ENCODE measurements at places on chromosomes 5 and 9.

DNA sequence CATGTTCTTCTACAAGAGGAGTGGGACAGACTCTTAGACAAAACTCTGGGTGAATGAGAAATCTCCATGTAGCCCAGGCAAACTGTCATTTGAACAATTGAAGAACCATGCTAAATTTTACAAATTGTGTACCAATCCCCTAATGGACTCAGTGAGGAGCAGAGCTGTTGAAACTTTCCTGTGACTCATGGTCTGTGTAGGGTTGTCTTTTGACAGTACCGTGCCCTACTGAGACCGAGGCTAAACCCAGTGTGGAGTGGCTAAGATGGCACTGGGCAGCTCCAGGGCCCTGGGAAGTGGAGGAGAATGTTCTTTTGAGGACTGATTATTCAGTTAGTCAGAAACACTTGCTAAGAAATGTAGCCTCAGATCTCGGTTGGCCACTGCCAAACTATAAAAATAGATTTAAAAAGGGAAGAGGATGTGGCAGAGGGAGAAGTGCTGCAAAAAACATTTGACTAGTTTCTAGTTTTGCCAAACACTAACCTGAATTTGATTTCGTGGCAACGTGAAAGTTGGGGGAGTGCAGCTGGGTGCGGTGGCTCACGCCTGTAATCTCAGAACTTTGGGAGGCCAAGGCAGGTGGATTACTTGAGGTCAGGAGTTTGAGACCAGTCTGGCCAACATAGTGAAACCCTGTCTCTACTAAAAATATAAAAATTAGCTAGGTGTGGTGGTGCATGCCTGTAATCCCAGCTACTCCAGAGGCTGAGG is 24.7 kb downstream of the POU4F3 start:
- DNase-seq, result no peak

DNA sequence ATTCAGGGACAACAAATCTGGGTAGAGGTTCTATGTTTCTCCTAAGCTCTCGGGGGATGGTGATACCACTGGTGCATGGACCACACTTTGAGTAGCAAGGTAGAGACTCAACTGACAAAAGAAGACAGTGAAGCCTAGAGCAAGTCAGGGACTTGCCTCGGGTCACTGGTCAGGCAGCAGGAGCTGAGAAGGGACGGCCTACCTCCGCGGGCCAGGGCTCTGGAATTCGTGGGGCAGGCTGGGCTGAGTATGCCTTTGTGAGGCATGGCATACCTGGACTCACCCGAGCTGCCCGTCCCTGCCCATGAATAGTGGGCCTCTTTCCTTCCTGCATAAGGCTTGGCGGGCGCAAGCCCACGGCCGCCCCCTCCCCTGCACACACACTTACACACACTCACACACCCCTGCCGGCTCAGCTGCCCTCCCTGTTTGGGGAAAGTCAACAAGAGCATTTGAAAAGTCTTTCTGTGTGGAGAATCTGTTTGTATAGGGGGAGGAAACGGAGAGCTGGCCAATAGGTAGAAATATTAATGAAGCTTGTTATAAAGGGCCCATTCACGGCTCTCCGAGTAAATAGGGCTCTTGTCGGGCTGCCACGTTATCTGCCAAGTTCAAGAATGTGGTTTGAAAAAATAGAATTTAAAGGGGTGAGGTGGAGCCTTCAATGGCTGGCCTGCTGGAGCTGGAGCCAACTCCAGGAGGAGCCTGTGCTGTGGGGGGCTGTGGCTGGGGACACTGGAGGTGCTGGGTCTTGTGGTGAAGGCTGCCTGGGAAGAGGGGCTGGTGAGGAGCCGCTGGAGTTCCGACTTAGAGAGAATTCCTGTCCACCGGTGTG is 19.1 kb upstream of the KIF12 start:
- no peak for DNase-seq

GRCh38 chr9:77464661-77465060 is 183.5 kb downstream of the GNA14 start:
- DNase-seq, result peak; percentile 84

- peak; percentile 58 for DNase-seq
Measured at GRCh38 chr5:124963236-124963919, 216.9 kb upstream of the ZNF608 start.

DNA sequence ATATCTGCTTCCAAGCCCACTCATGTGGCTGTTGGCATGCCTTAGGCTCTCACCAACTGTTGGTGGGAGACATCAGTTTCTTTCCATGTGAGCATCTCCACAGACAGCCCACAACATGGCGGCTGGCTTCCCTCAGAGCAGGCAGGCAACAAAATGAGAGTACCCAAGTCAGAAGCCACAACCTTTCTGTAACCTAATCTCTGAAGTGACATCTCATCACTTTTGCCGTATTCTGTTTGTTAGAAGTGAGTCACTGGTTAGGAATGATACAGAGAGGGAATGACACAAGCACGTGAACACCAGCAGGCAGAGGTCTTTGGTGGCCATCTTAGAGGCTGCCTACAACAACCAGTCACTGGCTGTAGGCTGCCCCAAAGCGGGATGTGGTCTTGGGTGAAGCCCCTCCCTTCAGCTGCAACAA is 88.6 kb upstream of the RASGRF2 start:
- peak; percentile 48 for DNase-seq

DNA sequence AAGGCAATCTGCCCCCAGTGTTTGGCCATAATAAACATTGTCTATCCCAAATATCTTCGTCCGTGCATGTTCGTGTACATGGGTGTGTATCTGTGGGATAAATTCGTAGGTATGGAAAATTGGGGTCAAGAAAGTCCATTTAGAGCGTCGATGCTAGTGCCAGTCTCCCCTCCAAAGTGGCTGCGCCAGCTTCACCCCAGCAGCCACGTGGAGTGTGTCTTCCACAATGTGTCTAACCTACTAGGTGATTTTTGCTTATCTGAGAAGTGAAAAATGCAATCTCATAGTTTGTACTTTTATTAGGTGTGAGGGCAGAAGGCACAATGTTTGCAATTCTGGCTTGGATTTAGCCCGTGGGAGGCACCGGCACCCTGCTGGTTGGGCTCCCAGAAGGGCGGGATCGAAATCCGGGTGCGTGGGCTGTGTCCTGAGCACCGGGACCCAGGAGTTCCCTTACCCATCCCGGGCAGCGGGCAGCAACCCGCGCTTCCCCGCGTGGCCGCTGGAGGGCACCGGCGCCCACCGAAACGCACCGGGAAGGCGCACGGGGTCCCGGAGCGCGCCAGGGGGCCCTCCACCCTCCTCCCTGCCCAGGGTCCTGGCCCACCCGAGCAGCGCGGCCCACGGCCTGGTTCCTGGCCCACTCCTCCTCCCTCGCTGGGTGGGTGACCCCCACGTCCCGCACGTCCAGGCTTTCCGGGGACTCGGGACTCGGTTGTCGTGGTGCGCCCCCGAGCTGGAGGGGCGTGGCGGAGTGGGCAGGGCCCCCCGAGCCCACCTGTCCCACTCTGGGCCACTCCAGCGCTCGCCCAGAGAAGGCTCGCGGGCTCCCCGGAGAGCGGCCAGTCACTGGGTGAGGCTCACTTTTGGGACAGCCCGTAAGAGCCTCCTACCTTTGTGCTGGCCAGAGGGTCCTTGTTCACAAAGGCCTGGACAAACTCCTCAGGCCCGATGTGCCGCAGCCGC is 55.4 kb upstream of the RNF130 start:
- DNase-seq, result no peak

DNA sequence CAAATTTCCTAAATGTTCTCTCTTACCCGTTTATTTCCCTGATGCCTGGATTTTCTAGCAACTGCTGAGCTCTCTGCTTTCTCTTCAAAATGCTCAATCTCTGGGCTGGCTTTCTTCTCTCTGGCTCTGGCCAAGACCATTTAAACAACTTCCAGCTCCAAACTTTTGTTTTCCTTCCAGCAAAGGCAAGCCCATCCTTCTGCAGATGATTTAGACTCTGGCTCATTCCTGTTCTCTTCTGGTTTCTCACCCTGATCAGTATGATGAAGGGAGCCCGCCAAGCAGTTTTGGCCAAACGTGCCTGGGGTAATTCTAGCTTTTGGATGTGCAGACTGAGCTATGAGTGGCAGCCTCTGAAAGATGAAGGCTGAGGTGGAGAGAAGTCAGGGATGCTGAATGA is 78.1 kb downstream of the HSPA4 start:
- DNase-seq, result no peak

DNA sequence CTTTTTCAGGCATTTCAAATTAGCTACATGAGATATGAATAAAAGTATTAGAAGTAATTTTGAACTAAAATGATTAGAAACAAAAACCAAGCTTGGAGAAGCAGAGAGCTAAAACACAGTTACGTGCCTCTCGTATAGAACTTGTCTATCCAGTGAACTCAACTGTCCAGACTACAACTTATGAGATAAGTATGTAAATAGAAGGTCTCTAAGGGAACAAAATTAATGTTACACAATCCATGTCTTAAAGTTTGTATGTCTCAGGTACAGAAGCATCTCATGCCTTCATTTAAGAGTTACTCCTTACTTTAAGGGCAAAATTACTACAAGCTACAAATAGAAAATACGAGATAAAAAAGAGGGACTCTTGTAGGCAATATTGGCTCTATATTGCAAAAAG is 316.8 kb downstream of the CETN3 start:
- DNase-seq, result no peak

GRCh38 chr5:136056336-136056735 is 27.5 kb downstream of the TGFBI start:
- DNase-seq, result no peak

- DNase-seq, result no peak
Measured at GRCh38 chr9:105393576-105394344, 54.1 kb upstream of the FSD1L start.

DNA sequence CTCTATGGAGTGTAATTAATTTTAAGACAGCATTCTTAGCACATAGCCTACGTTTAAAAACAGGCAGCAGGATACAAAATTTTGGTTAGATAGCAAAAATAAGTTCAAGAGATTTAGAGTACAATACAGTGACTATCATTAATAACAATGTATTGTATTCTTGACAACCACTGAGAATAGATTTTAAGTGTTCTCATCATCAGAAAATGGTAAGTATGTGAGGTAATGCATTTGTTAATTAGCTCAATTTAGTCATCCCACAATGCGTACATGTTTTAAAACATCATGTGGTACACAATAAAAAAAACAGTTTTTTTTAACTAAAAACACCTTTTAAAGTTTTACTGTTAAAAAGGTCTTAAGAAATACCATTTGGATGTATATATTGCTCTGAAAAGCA is 94.2 kb downstream of the MUSK start:
- DNase-seq, result peak; percentile 40

- no peak for DNase-seq
Measured at GRCh38 chr9:79026316-79026715, 545.4 kb upstream of the TLE4 start.

GRCh38 chr5:156103155-156103885 is 223.6 kb upstream of the SGCD start:
- peak; percentile 85 for DNase-seq

- DNase-seq, result no peak
Measured at GRCh38 chr5:62686692-62687091, 108.1 kb downstream of the LRRC70 start.

DNA sequence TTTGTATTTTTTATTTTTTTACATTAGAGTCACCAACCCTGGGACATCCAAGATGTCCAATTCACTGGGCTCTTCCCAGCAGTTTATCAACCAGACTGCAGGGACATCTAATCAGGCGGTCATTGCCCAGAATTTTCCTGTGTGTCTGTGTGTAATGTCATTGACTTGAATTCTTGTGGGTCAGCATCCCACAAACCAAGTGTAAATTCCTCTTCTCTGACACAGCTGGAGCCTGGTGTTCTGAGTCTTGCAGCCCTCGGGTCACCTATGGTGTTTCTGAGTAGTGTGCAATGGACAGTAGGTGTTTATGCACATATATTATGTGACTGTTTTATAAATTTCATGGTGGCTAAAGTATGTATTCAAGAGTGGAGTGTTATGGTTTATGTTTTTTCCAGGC is 815.7 kb downstream of the SEMA5A start:
- peak; percentile 39 for DNase-seq

DNA sequence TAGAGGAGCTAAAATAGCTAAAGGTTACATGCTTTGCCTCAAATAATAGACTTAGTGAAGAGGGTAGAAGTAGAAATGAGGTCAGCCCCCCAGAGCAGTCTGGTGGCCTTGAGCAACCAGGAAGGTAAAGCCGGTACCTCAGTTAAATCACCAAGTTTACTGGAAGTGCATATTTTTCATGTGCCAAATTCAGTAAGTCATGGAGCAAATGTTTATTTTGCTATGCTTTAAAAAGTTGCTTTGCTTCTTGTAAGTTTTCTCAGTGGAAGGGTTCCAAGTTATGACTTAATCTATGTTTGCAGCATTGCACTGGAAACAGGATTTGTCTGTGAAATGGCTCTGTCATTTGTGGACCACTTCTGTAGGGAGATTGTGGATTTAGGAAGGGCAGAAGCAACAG is 256.7 kb downstream of the ARRDC3 start:
- peak; percentile 73 for DNase-seq

DNA sequence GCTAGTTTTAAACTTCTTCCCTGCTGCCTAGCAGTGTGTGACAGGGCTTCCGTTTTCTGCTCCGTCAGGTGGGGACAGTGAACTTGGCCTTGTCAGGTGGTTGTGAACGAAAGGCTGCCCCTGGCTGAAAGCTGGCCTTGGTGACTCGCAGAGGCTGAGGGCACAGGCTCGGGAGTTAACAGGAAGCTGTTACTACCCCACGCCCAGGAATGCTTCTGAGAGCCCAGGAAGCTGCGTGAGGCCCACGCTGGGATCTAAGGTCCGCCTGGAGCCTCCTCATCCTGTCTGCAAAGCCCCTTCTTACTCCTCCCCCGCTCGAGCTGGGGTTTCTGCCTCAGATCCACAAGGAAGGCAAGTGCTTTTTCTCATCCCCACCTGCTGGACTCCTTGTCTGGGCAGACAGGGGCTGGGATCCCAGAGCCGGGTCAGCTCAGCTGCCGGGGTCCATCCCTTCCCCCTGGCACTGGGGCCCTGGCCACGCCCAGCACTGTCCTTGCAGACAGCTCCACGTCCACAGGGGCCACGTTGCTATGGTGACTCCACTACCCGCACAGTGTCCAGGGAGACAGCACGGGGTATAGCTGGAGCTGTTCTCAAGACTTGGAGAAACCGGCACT is 124.7 kb upstream of the TBC1D2 start:
- DNase-seq, result peak; percentile 58

GRCh38 chr5:80217667-80218066 is 38.2 kb downstream of the SERINC5 start:
- no peak for DNase-seq

DNA sequence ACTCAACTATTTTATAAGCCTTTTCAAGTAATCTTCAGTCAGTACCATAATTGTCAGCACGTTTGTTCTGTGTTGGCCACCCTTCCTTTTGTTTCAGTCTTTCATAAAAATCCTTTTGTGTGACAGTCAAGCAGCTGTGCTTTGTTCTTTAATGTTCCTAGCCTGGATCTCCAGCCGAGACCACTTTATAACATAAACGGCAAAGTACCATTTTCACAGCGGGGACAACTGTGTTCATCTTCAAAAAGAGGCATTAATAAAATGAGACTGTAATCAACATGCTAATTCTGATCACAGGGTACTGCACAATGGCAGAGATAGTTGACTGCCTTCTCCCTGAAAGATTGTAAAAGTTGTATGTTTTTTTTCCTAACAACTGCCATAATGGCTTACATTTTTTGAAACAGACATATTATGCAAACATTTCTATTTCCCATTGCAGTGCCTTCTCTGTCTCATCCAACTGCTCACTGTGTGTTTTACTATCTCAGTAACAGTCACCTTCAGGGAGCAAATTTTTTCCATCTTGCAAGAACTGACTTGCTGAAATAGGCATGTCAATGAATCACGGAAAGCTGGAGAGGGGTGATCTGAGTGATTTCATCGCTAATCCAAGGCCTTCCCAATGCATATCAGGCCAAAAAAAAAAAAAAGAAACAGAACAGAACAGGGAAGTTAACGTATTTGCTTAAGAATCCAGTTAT is 828.5 kb upstream of the DMAC1 start:
- DNase-seq, result peak; percentile 56

GRCh38 chr9:108271236-108271635 is 584.5 kb downstream of the ACTL7B start:
- no peak for DNase-seq

Data from fibroblast of skin of abdomen (primary cell).